Breast epithelium (tissue), 4 donors: ENCODE measurements at places on chromosomes 5 and 9. TPM values are rescaled to one million over a fixed set of nuclear protein-coding genes. Genes with fewer than 3 reads are reported as not detected.

GRCh38 chr9:70441622-70442021 lies 27.2 kb upstream of the KLF9 start:
- H3K4me1 ChIP-seq, result no peaks in the 10 kb centered on the region
- no peaks in the 10 kb centered on the region for H3K36me3 ChIP-seq
- no peak for DNase-seq
- no peak overlapping the region for H3K27ac ChIP-seq

ABCA1 gene
- 100 TPM for total RNA-seq

QRFP gene
- total RNA-seq, result not detected

SLC34A1 gene
- not detected for total RNA-seq

SLC6A18 gene
- not detected for total RNA-seq

DNA sequence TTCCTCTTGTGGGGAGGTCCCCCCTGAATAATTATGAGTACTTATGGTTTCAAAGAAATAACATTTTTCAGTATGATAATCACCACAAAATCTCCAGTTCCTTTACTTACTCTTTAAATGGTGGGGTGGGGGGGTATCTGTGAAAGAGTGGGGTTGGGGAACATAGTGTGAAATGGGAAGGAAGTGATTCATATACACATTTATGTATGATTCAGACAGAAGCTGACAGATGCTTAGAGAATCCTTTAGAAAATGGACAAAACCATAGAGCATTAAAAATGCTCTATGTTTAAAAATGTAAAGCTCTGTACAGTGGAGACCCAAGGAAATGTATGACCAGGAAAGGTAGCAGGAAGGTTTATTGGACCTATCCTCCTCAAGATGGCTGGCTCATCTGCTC lies 267.5 kb upstream of the GRIA1 start:
- no peak for DNase-seq
- H3K36me3 ChIP-seq, result no peaks in the 10 kb centered on the region
- H3K4me1 ChIP-seq, result no peaks in the 10 kb centered on the region
- no peak overlapping the region for H3K27ac ChIP-seq
- H3K27me3 ChIP-seq, result no peaks in the 10 kb centered on the region
- no peak overlapping the region for H3K4me3 ChIP-seq

TSLP gene
- total RNA-seq, result 0.44 TPM

DNA sequence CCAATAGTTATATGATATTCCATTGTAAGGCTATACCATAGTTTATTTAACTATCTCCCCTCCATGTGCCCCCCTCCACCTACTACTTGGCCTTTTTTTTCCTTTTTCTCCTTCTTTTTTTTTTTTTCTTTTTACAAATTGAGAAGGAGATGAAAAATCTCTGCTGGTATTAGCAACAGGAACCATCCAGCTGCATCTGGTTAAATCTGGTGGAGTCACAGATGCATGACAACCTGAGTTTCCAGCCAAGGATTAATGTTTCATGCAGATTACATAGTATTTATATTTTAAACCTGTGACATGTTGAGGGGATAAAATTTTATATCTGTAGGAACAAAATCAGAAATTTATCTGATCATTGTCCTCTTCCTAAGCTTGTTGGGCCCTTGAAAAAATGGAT lies 128.5 kb upstream of the IQGAP2 start:
- peaks cover 5% of the 10 kb centered on the region for H3K4me1 ChIP-seq
- no peaks in the 10 kb centered on the region for H3K27me3 ChIP-seq
- no peak overlapping the region for H3K4me3 ChIP-seq

DNA sequence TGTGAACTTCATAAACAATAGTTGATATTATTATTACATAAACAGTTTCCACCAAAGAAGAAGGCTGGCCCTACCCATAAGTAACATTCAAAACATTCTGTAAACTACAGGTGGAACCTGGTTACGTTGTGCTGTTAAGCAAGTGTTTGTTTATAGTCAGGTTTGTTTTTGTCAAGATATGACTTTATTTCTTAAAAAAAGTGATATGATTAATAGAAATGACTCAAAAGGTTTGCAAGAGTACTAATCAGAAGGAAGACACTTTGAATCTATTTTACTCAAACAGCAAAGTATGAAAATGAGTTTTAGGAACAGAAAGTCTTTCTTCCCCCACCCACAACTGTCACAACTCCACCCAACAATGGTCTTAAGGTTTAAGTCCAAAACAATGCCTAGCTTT lies 220.8 kb downstream of the PLK2 start:
- H3K27ac ChIP-seq, result no peak overlapping the region
- DNase-seq, result no peak
- no peaks in the 10 kb centered on the region for H3K36me3 ChIP-seq
- no peak overlapping the region for H3K4me3 ChIP-seq
- no peaks in the 10 kb centered on the region for H3K27me3 ChIP-seq
- H3K4me1 ChIP-seq, result no peaks in the 10 kb centered on the region

GRCh38 chr9:110087605-110088004 lies 120.4 kb downstream of the C9orf152 start:
- DNase-seq, result no peak
- H3K36me3 ChIP-seq, result no peaks in the 10 kb centered on the region
- no peak overlapping the region for H3K4me3 ChIP-seq
- no peaks in the 10 kb centered on the region for H3K27me3 ChIP-seq
